ENCODE measurements at places on chromosomes 16 and 17.
A peak's percentile ranks its signal among the peaks of the same experiment; 100 is the strongest.

DNA sequence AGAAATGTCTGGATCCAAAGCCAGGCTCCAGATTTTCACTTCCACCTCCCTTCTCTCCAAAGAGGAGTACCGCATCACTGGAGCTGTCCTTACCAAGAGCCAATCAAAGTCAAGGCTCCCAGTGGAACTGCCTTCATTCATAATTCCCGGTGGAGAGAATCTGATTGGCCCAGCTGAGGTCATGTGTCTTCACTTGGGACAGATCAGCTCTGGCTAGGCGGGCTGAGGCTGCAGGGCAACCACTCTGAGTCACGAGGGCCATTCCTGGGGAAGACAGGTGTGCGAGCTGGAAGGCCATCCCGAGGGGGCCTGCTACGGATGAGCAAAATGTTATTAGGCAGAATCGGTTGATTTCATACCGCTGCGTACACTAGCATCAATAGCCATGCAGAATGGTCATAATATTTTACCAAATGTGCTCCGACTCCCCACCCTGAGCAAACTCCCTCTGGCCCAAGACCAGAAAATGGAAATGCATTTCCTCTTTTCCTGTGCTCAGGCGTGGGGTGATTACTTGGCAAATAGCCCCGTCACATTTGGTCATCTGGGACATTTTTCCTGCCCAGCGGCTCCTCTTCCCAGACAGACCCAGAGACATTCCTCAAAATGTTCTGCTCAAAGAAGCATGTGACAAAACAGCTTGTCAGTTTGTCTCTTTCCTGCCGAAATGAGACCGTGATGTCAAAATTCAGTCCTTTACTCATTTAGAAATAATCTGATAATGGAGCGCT lies 111.1 kb downstream of the AIPL1 start:
- DNase-seq, result no peak

GRCh38 chr17:9475101-9475658 lies 100.4 kb downstream of the STX8 start:
- DNase-seq, result no peak

GRCh38 chr16:17566075-17566474 lies 95.3 kb upstream of the XYLT1 start:
- no peak for DNase-seq

DNA sequence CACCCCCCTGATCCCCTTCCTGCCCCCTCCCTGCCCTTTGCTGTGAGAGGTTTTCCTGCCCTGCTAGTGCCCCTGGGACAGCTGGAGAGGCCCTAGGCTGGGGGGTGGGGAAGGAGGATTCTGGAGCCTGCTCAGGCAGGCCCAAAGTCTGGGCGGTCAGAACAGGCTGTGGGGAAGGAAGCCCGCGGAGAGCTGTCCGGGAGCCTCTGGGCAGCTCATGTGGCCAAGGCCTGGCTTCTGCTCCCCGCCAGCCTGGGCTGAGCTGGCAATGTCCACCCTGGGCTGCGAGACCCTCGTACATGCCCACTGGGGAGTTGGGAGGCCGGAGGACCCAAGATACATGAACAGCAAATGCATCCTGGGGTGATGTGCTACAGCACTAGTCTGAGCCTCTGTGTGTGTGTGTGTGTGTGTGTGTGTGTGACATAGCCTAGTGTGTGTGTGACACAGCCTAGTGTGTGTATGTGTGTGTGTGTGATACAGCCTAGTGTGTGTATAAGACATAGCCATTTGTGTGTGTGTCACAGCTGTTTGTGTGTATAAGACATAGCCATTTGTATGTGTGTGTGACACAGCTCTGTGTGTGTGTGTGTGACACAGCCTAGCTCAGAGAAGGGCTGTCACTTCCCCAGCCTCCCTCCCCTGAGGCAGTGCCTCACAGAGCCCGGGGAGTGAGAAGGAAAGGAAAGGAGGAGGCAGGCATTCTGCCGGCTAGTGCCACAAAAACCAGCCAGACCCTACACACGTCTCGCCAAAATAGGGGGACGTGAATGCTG lies 201.4 kb upstream of the CIBAR2 start:
- DNase-seq, result no peak

DNA sequence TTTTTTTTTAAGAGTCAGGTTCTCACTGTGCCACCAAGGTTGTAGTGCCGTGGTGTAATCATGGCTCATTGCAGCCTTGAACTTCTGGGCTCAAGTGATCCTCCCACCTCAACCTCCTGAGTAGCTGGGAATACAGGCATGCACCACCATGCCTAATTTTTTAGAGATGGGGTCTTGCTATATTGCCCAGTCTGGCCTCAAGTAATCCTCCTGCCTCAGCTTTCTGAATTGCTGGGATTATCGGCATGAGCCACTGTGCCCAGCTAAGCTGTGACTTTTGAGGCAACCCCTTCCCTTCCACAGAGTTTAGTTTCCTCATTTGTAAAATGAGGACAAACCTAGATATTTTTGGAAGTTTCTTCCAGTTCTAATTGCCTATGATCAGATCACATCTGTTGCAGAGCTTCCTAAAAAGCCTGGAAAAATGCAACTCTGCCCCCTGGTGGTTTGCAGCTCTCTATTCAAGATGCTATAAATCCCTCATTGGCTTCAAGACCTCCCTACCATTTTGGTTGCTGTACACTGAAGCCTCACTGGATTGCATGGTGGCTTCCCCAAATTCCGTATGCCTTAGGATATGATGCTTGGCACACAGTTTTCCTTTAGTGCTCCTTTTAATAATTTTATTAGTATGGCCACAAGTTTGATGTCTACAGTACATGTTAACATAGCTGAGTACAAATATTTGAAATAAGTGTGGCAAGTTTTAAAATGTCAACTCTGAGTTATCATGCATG lies 19.3 kb downstream of the GDE1 start:
- DNase-seq, result peak; percentile 3

DNA sequence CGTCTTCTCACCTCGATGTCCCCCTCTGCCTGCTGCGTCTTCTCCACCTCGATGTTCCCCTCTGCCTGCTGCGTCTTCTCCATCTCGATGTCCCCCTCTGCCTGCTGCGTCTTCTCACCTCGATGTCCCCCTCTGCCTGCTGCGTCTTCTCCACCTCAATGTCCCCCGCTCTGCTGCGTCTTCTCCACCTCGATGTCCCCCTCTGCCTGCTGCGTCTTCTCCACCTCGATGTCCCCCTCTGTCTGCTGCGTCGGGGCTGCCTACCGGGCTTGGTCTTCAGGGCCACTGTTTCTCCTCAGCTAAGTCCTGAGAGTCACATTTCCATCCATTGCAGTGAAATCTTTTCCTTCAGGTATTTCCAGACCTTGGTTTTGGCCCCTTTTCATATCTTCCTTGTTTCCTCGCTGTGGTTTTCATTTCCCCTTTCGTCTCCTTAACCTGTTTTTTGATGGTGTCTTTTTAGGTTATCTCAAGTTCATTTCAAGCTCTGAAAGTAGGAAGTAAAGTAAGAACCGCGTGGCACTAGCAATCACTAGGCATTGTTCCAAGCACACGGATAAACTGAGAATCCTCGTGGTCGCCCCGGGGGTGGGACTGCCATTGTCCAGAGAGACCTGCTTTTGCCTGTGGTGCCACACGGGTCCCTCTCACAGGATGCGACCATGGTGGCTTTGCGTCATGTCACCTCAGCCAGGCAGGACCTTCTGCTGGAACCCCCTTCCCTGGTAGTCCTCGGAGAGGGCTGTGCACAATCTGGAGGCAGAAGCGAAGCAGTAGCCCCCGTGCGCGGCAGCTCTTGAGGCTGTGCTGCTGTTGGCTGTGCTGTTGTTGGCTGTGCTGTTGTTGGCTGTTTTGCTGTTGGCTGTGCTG lies 9.5 kb upstream of the ZNF750 start:
- no peak for DNase-seq

DNA sequence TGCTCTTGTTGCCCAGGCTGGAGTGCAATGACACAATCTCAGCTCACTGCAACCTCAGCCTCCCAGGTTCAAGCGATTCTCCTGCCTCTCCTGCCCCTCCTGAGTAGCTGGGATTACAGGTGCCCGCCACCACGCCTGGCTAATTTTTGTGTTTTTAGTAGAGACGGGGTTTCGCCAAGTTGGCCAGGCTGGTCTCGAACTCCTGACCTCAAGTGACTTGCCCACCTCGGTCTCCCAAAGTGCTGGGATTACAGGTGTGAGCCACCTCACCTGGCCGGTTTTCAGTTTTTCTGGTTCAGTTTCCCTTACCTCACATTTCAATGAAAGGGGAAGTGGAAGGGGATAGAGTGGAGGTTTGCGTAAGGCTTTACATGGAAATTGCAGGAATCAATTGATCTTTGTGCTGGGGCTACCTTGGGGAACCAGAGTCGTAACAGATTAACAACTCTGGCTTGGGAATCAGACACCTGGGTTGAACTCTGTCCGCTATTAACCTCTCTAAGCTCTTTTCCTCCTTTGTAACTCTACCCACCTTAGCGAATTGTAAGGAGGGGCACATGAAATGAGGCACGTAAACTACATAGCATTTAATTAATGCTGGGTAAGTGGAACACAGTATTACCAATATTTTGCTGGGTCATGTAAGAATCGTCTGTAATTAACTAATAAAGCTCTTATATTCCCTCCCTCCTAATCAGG lies 3.2 kb downstream of the MPV17L start:
- DNase-seq, result no peak

DNA sequence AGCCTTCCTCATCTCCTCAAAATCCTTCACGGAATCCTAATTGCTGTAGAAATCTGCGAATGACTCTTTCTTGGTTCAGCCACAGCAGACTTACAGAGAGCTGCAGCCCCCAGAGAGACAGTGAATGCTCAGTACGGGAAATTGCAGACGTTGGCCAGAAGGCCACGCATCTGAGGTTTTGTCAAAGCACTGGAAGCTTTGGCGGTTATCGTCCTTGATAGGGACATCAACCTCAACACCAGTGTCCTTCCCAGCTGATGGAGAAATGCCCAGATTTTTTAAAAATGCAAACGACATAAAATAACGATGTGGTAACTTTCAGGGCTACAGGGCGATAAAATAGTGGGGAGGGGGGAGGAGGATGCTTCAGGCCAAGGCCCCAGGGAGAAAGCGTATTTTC lies 166.6 kb upstream of the CIBAR2 start:
- DNase-seq, result no peak

DNA sequence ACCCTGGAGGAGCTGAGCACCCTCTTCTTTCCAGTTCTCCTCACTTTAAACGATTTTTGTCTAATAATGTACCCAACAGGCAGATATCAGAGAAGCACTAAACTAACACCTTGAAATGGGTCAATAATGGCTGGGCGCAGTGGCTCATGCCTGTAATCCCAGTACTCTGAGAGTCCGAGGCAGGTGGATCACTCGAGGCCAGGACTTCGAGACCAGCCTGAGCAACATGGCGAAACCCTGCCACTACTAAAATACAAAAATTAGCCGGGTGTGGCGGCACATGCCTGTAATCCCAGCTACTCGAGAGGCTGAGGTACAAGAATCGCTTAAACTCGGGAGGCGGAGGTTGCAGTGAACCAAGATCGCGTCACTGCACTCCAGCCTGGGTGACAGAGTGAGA lies 57.4 kb downstream of the ZFHX3 start:
- DNase-seq, result no peak

DNA sequence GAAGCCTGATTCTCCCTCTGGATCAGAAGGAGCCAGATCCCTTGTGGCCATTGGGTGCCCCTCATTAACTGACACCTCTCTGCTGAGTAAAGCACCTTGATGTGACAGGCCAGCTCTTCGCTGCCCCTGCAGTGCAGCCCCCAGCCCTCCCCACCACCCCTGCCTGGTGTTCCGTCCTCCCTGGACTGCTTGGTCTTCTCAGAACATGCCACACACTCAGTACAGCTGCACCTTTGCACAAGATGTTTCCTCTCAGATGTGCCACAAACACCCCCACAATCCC lies 20.2 kb downstream of the GOSR2 start:
- DNase-seq, result no peak

GRCh38 chr17:27593232-27593856 lies 37.6 kb upstream of the LGALS9 start:
- DNase-seq, result no peak

DNA sequence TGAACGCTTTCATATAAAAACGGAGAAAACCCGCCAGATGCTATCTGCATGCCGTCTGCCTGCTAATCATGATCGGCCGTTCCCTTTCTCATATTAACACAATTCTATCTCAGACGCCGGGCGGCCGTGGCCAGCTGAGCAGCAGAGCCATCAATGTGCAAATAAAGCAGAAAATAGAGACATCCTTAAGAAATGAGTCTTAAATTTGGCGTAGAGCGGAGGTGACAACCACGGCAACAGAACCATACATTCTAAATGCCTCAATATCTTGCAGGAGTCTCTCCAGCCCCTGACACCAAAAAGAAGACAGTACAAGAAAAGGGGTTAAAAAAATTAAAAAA lies 2.7 kb upstream of the IRX5 start:
- no peak for DNase-seq

- DNase-seq, result peak; percentile 12
Measured at GRCh38 chr16:47492428-47493377, 31.6 kb downstream of the PHKB start.

- no peak for DNase-seq
Measured at GRCh38 chr16:68367030-68367429, 56.2 kb downstream of the PRMT7 start.

DNA sequence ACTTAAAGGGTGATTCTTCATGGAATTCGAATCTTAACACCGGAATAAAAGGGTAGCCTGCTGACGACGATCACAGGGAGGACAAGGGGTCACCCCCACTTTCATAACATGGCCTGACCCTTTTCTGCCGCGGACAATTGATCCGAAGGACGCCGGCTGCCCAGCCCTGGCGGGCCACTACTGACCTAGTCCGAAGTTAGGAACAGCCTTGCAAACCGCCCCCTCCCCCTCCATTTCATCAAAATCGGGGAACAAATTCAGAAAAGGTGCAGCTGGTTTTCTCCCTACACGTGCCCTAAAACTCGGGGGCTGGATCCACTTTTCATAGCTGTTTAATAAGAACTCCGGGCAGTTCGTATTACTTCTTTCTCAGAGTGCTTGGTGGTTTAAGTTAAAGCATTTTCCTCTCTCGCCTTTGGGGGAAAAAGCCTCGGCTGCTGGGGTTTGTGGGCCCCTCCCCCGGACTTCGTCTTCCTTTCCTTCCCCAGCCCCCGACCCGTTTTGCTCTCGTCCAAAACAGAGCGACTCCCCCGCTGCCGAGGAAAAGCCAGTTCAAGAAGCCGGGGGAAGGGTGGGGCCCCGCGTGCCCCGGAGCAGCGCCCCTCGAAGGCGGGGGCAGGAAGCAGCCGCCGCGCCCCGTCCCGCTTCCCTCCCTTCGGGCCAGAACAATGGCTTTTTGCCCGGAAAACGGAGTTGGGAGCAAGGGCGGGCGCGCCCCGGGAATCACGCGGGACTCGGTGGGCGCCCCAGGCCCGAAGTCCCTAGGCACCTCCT lies 641 bp upstream of the CBX2 start:
- DNase-seq, result no peak

GRCh38 chr17:8397636-8398035 lies at the start of gene RNF222:
Gene RNF222, minus strand, starts transcription at chr17:8397827. Its CDS starts 4,366 bp downstream, at chr17:8393461.
- no peak for DNase-seq

- DNase-seq, result no peak
Measured at GRCh38 chr17:17989081-17989480, 16.4 kb downstream of the DRC3 start.

GRCh38 chr17:45371414-45372324 lies 54.8 kb upstream of the MAP3K14 start:
- no peak for DNase-seq

GRCh38 chr16:14606102-14606501 lies 24.0 kb downstream of the PARN start:
- no peak for DNase-seq

- no peak for DNase-seq
Measured at GRCh38 chr16:64983231-64983630, 138.6 kb downstream of the CDH11 start.

GRCh38 chr17:50558941-50559614 lies 1.4 kb upstream of the CACNA1G start:
- DNase-seq, result no peak

Data from esophagus squamous epithelium (tissue), 5 donors.